ENCODE measurements at places on chromosomes 4 and X. TPM values are rescaled to one million over a fixed set of nuclear protein-coding genes. Genes with fewer than 3 reads are reported as not detected.

NWD2 gene
- total RNA-seq: not detected

NPNT gene
- not detected for total RNA-seq

GABRG1 gene
- not detected for total RNA-seq

HSFX4 gene
- total RNA-seq: not detected

HOPX gene
- 18.1 TPM for total RNA-seq

TMEM255A gene
- not detected for total RNA-seq

LUZP4 gene
- not detected for total RNA-seq

NEUROG2 gene
- total RNA-seq: not detected

KLKB1 gene
- total RNA-seq: not detected

XPNPEP2 gene
- 0.32 TPM for total RNA-seq

OTUD6A gene
- not detected for total RNA-seq

EGFL6 gene
- 1.8 TPM for total RNA-seq

MUC7 gene
- total RNA-seq: not detected

GRCh38 chr4:86218746-86219473 is 140.9 kb downstream of the MAPK10 start:
- H3K4me3 ChIP-seq: no peak overlapping the region
- DNase-seq: no peak
- H3K36me3 ChIP-seq: no peaks in the 10 kb centered on the region
- H3K27ac ChIP-seq: no peak overlapping the region
- H3K27me3 ChIP-seq: no peaks in the 10 kb centered on the region
- no peaks in the 10 kb centered on the region for H3K4me1 ChIP-seq

DNA sequence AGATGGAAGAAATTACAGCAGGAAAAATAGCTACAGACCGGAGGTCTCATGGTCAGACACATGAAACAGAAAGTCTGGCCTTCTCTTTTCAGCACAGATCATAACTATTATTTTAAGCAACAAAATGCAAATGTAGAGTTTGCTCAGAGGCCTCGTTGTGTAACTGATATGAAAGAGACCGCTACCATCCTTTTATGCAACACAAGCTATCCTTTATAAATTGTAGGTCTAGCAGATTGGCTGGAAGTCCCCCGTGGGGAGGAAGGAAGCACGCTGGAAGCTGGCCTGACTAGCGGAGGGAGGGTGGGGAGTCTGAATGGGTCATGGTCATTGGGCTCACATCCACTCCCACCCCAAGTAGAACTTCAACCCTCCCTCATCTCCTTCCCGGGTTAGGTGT is 27.7 kb downstream of the DMP1 start:
- no peaks in the 10 kb centered on the region for H3K27me3 ChIP-seq
- no peak for DNase-seq
- H3K4me1 ChIP-seq: no peaks in the 10 kb centered on the region
- H3K36me3 ChIP-seq: peaks cover 2% of the 10 kb centered on the region

- no peaks in the 10 kb centered on the region for H3K36me3 ChIP-seq
- no peak overlapping the region for H3K27ac ChIP-seq
Observed at GRCh38 chr4:134665429-134665828, 463.8 kb upstream of the PABPC4L start.

DNA sequence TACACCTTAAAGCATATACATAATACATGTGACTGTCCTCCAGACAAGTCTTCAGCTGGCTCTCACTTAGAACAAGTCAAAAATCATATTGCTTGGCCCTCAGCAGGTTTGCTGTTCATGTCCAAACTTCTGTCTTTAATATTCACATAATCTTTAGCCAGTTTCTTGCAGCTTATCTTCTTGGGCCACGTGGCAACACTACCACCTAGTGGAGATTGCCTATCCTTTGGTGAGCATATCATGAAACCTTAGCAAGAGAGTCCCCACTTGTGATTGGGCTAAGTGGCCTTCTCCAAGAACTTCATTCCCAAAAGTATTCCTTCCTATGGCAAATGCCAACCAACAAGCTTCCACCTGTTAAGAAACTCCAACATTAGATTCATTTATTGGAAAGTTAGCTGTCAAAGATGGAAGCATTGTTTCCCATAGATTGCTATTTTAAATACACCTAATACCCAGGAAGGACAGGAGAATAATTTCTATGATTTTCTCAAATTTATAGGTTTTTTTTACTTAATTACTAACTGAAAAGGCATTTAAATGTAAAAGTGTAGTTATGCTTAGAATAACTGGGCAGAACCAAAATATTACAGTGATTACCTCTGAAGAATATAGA is 231.9 kb upstream of the INTU start:
- H3K4me3 ChIP-seq: no peak overlapping the region
- H3K36me3 ChIP-seq: no peaks in the 10 kb centered on the region
- no peaks in the 10 kb centered on the region for H3K4me1 ChIP-seq
- DNase-seq: peak; percentile 28

DNA sequence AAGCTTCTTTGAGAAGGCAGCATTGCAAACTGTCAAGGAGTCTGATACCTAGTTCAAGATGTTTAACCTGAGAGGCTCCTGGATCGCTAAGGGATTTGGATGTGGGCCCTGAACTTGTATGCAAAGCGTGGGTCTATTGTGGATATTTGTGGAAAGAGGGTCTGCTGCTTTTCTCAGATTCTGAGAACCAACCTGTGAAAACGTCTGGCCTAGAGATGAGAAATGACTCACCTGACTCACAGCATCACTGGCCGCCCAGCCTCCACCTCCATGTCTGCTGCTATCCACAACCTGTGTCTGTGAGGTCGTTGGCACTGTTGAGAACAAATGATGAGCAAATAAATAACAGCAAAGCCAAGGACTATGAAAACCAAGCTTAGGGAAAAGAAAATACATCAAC is 33.3 kb upstream of the PROM1 start:
- no peak for DNase-seq
- no peak overlapping the region for H3K27ac ChIP-seq
- H3K4me1 ChIP-seq: peaks cover 8% of the 10 kb centered on the region
- peaks cover 4% of the 10 kb centered on the region for H3K36me3 ChIP-seq

GRCh38 chr4:1495416-1496115 is 89.3 kb upstream of the NKX1-1 start:
- no peak for DNase-seq
- H3K27ac ChIP-seq: no peak overlapping the region
- H3K4me1 ChIP-seq: no peaks in the 10 kb centered on the region
- H3K27me3 ChIP-seq: peaks cover 3% of the 10 kb centered on the region

DNA sequence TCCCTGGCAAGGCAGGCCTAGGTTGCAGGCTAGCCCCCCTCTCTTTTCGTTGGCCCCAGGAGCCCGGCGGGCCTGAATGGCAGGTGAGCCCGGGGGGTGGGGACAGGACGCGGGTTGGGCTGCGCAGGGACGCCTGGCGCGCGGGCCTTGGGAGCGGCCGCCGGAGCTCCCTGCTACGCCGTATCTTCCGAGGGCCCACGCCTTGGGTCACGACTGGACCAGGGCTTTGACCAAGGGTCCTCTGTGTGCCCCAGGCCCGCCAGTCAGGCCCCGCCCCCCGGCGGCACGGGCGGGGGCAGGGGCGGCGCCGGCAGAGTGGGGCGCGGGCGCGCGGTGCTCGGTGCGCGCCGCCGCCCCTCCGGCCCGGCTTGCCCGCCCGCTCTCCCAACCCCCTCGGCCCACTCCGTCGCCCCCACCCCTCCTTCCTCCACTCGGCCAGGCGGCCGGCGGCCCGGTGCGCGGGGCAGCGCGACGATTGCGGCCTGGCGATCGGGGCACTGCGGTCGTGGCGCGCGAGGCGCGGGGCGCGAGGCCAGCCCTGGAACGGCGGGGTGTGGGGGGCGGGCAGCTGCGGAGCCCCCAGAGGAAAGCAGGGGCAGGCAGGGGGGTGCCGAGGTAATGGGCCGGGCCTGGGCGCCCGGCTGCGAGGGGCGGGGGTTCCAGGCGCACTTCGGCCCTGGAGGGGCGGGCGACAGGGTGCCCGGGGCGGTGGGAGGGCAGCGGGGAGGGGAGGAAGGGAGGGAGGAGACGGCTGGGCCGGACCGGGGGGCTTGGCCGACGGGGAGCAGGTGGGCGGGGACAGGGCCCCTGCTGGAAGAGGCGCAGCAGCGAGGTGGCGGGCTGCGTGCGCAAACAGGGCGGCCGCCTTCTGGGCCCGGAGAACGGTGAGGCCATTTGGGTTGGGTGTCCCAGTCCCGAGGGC is at the start of gene PRRG3:
TSS of gene PRRG3 (plus strand) at position 798 of the 922 bp plus-strand sequence. CDS start 3,357 bp downstream, outside the sequence.
- H3K27ac ChIP-seq: no peak within 1 kb of the TSS
- H3K4me3 ChIP-seq: no peak within 1 kb of the TSS
- DNase-seq: no peak
- H3K27me3 ChIP-seq: peaks cover 23% of the 10 kb centered on the region

DNA sequence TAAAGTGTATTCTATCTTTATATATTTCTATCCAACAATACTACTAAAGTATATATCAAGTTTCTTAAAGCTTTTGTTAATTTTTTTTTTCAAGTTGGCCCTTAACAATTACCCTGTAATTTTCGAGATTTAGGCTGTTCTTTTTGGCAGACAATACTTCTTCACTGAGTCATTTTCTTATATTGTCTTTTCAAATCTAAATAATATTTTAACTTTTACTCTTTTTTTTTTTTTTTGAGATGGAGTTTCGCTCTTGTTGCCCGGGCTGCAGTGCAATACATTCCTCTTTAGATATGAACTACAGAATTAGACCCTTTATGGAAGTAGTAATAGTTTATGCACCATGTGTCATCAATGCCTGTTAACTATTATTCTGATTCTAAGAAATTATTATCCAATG is 120.7 kb downstream of the GLRA3 start:
- H3K27ac ChIP-seq: no peak overlapping the region
- H3K4me1 ChIP-seq: peaks cover 2% of the 10 kb centered on the region
- no peaks in the 10 kb centered on the region for H3K36me3 ChIP-seq

DNA sequence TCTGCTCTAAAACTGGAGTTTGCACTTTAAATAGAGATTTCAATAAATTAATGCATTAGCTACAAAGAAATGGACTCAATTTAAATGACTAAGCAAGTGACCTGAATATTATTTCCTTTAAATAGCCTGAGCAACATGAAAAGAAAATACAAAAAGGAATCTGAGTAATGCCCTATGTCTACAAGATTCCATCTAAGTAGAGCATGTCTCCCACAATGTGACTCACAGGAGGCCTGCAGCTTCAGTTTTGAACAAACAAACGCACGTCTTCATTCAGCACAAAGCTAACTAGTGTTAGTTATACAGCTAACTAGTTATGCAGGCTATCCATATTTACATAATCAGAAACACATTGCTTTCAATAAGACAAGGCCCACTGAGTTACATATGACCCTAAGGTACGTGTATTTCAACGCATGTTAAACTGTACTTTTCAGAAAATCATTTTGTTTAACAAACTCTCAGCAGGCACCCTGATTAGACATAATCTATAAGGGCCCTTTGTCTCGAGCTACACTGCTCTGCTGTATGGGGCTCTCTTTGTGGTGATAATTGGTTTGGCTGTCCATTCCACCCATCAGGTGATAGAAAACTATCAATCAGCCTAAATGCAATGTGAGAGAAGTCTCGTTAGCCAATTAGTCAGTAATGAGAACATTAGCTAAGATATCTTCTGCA is 116.5 kb downstream of the MAML3 start:
- no peak overlapping the region for H3K27ac ChIP-seq
- no peak for DNase-seq
- no peak overlapping the region for H3K4me3 ChIP-seq
- H3K27me3 ChIP-seq: no peaks in the 10 kb centered on the region
- H3K36me3 ChIP-seq: no peaks in the 10 kb centered on the region
- peaks cover 10% of the 10 kb centered on the region for H3K4me1 ChIP-seq

- no peak for DNase-seq
- H3K27ac ChIP-seq: no peak overlapping the region
- no peaks in the 10 kb centered on the region for H3K27me3 ChIP-seq
- H3K4me1 ChIP-seq: no peaks in the 10 kb centered on the region
- H3K36me3 ChIP-seq: peaks cover 25% of the 10 kb centered on the region
Observed at GRCh38 chrX:2401201-2401589, 99.6 kb downstream of the DHRSX start.

GRCh38 chr4:145302725-145303124 is 122.3 kb upstream of the OTUD4 start:
- no peaks in the 10 kb centered on the region for H3K27me3 ChIP-seq
- H3K4me1 ChIP-seq: peaks cover 28% of the 10 kb centered on the region
- DNase-seq: no peak
- no peaks in the 10 kb centered on the region for H3K36me3 ChIP-seq
- H3K27ac ChIP-seq: no peak overlapping the region

GRCh38 chr4:78568640-78569305 is 17.2 kb downstream of the ANXA3 start:
- H3K36me3 ChIP-seq: no peaks in the 10 kb centered on the region
- no peak overlapping the region for H3K4me3 ChIP-seq
- no peaks in the 10 kb centered on the region for H3K4me1 ChIP-seq
- peaks cover 11% of the 10 kb centered on the region for H3K27me3 ChIP-seq
- no peak for DNase-seq
- no peak overlapping the region for H3K27ac ChIP-seq

- H3K4me1 ChIP-seq: no peaks in the 10 kb centered on the region
- peaks cover 8% of the 10 kb centered on the region for H3K27me3 ChIP-seq
- DNase-seq: no peak
- H3K27ac ChIP-seq: no peak overlapping the region
Observed at GRCh38 chr4:87622303-87622702, 14.0 kb downstream of the DSPP start.

- no peaks in the 10 kb centered on the region for H3K4me1 ChIP-seq
- no peak overlapping the region for H3K27ac ChIP-seq
- no peak overlapping the region for H3K4me3 ChIP-seq
Observed at GRCh38 chr4:24971192-24971591, 58.4 kb upstream of the CCDC149 start.

GRCh38 chr4:176210579-176211296 is 15.4 kb upstream of the SPATA4 start:
- no peak overlapping the region for H3K27ac ChIP-seq
- no peaks in the 10 kb centered on the region for H3K4me1 ChIP-seq
- H3K4me3 ChIP-seq: no peak overlapping the region
- H3K27me3 ChIP-seq: peaks cover 37% of the 10 kb centered on the region
- H3K36me3 ChIP-seq: no peaks in the 10 kb centered on the region
- no peak for DNase-seq

- DNase-seq: no peak
- no peak overlapping the region for H3K4me3 ChIP-seq
- no peaks in the 10 kb centered on the region for H3K4me1 ChIP-seq
- no peaks in the 10 kb centered on the region for H3K36me3 ChIP-seq
Observed at GRCh38 chrX:143754183-143754582, 33.6 kb upstream of the SPANXN2 start.

DNA sequence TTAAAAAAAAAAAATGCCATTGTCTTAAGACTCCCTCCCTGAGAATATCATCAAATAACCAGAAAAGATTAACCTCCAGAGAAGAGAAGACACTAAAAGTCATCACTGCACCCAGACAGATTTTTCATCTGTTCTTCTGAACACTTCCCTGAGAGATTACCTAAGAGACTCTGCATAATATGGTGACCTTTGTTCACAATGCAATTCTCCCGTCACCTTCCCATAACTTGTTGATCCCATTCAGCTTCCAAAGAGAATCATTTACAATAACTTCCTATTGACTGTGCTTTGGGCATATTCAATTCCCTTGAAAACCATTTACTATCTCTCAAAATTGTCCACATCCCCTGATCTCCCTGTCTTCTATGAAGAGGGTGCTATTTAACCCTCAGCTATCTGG is 85.1 kb upstream of the SMAD1 start:
- no peak overlapping the region for H3K4me3 ChIP-seq
- H3K36me3 ChIP-seq: no peaks in the 10 kb centered on the region
- H3K27ac ChIP-seq: no peak overlapping the region
- DNase-seq: no peak

Data from activated naive CD8-positive, alpha-beta T cell treated with anti-CD3 and anti-CD28 coated beads for 36 hours (primary cell).